ENCODE measurements at places on chromosomes 12 and 14. TPM values are rescaled to one million over a fixed set of nuclear protein-coding genes. Genes with fewer than 3 reads are reported as not detected.

Gene ISM2
- total RNA-seq, result 0.52 TPM

Gene TSPAN11
- 3.9 TPM for total RNA-seq

Gene TSPAN19
- not detected for total RNA-seq

Gene OTX2
- total RNA-seq, result 33.9 TPM

Gene TAS2R46
- total RNA-seq, result 0.48 TPM

Gene VASH1
- total RNA-seq, result 7.7 TPM

Gene PLA2G1B
- not detected for total RNA-seq

Gene ASIC1
- total RNA-seq, result 2.4 TPM

Gene MANSC1
- total RNA-seq, result 8.9 TPM

Gene RBP5
- total RNA-seq, result 1.9 TPM

Gene SERPINA9
- total RNA-seq, result not detected

Gene DNAH10
- 0.24 TPM for total RNA-seq

Gene TBX5
- not detected for total RNA-seq

Gene CELA1
- not detected for total RNA-seq

Gene HELB
- total RNA-seq, result 7.6 TPM

Gene OLR1
- total RNA-seq, result not detected
